ENCODE measurements at places on chromosomes 3 and 15.

DNA sequence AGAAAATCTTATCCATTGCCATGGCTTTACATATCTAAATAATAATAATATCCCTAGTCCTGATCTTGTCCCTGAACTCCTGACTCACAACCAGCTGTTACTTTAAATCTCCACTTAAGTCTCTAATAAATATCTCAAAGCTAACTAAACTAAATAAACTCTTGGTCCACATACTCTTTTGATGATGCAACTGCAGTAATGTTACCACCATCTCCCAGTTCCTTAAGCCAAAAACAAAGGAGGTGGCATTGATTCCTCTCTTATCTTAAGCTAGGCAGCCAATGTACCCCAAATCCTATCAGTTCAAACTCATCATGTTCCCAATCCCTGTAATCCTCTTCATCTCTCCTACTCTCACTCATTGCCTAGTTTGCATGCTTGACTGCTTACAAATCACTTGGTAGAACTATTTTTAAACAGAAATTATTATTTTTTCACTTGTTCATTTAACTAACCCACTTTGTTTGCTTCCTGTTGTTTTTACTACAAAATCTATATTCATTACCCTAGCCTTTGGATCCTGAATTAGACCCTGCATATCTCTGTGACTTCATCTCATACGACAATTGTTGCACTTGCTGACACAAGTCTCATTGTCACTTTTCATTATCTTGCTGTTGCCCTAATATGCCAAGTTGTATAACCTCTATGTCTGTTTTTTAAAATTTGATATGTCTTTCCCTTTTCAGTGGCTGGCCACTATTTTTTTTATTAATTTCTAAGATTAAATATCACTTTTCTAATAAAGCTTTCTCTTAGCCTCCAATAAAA, 462.2 kb downstream of the ZPLD1 start:
- DNase-seq: no peak

DNA sequence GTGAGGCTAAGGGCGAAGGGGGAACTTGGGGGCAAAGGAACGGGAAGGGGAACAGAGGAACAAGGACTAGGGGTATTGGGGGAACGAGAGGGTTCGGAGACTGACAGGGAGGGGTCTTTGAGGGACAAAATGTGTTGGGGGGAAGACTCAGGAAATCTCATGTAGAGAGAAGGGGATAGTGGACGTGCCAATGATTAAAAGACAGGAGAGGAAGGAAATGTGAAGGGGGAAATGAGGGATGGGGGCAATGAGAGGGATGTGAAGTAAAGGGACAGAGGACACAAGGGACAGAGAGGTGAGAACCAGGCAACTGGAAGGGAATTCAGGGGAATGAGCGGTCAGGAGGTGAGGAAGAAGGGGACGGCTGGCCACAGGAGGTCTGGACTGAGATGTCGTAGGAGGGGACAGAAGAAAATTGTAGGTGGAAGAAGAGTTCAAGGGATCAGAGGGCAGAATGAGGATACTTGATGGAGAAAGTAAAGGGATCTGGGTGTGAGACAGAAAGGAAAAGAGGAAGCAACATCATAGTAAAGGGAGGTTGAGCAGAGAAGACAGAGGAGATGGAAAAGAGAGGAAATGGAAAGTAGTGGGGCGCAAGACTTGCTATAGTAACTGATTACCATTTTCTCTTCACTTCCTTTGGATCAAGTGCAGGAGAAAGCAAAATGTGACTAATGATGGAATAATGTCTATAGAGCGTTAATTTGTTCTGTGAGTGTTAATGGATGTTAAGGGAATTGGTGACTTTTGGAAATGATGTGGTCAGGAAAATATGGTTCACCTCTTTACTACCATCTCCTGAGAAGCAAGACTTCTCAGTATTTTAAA, 749 bp downstream of the RAB8B start:
- DNase-seq: no peak

GRCh38 chr15:94638183-94638582, 406.8 kb downstream of the MCTP2 start:
- no peak for DNase-seq

DNA sequence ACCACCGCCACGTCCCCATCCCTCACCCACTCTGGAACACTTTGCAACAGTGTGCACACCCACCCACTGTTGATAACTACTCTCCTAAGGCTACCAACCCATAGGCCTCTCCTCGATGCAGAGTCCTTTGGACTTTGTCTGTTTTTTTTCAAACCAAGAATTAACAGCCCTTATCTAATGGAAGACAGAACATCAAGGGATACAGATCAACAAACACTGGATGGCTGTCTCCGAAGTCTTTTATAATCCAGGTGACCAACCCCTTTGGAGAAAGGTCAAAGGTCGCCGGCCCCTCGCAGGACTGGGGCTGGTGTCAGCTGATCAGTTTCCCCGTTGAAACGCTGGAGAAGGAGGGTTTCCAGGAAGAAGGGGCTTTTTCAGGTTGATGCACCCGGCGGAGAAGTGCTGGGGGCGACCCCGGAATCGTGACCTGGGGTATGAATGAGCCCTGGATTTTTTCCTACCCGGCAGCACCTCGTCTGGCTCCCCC, 532 bp downstream of the B4GALT4 start:
- DNase-seq: no peak

GRCh38 chr3:156576651-156577348, 21.9 kb upstream of the SSR3 start:
- DNase-seq: no peak

All from stimulated activated naive CD4-positive, alpha-beta T cell treated with Interleukin-2 at 50 U/mL for 16 hours (primary cell).